ENCODE measurements at places on chromosomes 2 and 18. TPM values are rescaled to one million over a fixed set of nuclear protein-coding genes. Genes with fewer than 3 reads are reported as not detected.

- DNase-seq = no peak
Measured at GRCh38 chr2:57881998-57882888, 164.4 kb upstream of the VRK2 start.

DNA sequence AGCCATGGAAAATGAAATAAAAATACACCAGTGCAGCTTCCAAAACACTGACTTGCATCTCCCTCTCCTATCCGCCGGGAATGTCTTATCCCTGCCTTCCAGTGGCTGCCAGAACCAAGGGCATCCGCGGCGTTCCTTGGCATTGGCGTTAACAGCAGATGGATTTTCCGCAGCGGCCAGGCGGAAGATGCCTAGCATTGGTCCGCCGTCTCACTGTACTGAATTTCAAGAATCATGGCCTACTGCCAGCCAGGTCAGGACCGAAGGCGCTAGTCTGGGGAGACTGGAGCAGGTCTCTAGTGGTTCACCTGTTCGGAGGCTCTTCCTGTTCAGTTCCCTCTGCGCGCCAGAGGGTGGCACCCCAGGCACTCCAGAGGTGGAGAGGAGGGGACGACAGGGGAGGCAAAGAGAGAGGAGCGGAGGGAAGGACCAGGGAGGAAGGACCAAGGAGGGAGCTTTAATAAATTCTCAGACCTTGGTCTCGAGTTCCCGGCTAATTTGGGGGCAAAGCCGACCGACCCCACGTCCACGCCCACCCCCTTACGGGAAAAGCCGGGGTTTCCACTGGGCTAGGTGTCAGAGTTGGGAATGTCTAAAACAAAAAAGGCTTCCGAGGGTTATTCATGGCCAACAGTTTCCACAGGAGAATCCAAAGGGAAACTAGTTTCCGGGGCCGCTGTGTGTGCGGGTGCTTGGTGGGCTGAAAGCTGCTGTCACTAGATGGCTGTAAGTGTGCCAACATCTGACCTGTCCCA, 3.7 kb upstream of the BCL2L11 start:
- peak; percentile 80 for DNase-seq

GRCh38 chr2:142873831-142874287, 3.6 kb upstream of the KYNU start:
- no peak for DNase-seq

DNA sequence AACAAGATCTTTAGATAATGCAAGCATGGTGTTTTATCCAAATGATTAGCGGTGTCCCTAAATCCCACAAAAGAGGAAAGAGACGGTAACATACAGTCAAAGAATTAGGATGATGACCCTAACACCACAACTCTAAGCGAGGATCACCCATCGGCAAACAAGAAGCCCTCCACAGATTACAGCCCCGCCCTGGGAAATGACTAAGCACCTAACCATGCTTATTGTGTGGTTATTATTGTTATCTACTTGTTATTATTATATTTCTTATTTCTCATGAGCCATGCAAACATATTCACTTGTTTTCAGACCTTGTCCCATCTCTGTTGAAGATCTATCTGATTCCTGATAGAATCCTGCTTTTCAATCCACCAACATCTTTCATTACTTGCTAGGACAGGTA, 651.3 kb downstream of the NYAP2 start:
- no peak for DNase-seq

DNA sequence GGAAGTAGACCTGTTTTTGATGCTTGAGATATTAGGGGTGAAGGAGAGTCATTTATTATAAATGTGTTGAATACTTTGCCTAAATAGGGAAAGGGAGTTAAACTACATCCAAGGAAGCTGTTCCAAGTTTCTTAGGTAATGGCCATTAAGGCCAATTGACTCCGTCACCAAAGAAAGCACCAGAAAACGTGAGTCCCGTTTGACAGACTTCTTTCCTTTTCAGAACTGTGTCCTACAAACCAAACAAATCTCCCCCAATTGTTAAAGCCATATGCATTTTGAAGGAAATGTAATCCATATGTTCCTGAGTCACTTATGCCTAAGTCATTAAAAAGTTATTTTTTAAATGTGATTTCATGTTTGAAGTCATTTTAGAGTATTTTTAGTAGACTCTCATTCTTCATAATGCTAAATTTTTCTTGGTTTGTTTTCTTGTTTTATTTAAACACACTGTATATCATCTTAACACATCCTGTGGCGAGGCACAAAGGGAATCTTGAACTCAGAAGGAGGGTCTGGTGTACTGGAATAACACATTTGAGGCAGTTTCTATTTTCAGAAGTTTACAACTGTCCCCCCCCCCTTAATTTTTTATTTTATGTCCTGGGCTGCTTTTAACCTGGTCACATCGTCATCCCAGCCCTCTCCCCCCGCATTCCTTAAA, 133.7 kb downstream of the RHBDD1 start:
- no peak for DNase-seq

- no peak for DNase-seq
Measured at GRCh38 chr2:144925886-144926285, 406.0 kb upstream of the ZEB2 start.

GRCh38 chr2:191615596-191615995, 62.3 kb upstream of the NABP1 start:
- DNase-seq = no peak

DNA sequence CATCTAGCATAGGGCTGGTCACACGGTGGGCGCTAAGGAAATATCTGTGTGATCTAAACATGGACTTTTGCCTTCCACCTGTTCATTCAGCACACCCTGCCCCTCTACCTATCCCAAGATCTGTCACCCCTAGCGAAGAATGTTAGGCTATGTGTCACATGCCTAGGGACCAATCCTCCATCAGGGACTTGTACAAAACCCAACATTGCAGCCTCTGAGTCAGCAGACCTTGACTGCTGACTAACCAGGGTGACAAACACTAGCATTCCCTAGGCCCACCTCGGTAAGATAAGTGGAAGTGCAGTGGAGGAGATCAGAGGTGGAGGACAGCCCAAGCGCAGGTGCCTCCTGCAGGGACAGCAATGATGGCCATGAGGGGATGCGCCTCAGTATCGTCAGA, 99.2 kb downstream of the SOX11 start:
- no peak for DNase-seq

Gene MYOM1
- 219 TPM for total RNA-seq

GRCh38 chr18:27057519-27058234, 127.4 kb downstream of the CHST9 start:
- DNase-seq = no peak

DNA sequence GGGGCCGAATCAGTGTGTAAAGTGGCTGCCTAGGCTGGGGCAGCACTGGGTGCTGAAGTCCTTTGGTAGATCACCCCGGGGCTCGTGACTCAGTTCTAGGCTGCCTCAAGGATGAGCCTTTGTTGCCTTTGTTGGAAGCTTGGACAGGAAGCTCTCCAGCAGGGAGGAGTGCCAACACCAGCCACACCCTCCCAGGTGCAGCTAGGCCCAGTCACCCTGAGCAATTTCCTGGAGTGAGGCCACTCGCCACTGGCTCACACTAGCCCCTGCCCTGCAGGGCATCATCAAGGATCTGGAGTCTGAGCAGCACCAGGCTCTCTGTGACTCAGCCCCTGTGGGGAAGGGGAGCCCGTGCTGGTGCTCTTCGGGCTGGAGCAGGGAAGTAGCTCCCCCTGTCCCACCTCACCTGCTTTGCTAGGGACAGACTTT, 6.7 kb upstream of the SDC1 start:
- DNase-seq = no peak

Gene PRKRA
- 63.2 TPM for total RNA-seq
